Fibroblast of mammary gland (primary cell): ENCODE measurements at places on chromosomes 11 and 22.

DNA sequence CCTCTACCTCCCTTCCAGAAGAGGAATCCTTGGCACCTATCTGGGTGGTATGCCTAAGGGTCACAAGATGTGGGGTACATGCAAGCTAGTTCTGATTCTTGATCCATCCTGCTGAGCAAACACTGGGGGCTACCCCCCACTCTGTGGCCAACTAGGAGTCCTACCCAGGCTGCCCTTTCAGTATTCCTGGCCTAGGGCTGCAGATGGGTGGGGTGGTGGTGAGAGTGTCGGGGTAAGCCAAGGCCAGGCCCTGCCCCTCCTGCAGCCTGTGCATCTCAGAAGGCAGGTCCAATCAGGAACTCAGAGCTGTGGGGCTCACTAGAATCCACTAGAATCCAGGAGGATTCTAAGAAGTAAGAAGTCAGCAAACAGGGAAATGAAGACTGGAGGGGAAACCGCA lies 10.9 kb downstream of the SSH3 start:
- no peak for DNase-seq

GRCh38 chr11:20038412-20038811 lies 121.9 kb downstream of the DBX1 start:
- DNase-seq = no peak

- peak; percentile 30 for DNase-seq
These were observed 119.9 kb upstream of the TMEM45B start for GRCh38 chr11:129695571-129696308.

- DNase-seq = peak; percentile 5
These were observed 72.7 kb downstream of the RAB38 start for GRCh38 chr11:88102598-88102934.

GRCh38 chr11:71080239-71081097 lies 171.9 kb downstream of the SHANK2 start:
- peak; percentile 79 for DNase-seq

DNA sequence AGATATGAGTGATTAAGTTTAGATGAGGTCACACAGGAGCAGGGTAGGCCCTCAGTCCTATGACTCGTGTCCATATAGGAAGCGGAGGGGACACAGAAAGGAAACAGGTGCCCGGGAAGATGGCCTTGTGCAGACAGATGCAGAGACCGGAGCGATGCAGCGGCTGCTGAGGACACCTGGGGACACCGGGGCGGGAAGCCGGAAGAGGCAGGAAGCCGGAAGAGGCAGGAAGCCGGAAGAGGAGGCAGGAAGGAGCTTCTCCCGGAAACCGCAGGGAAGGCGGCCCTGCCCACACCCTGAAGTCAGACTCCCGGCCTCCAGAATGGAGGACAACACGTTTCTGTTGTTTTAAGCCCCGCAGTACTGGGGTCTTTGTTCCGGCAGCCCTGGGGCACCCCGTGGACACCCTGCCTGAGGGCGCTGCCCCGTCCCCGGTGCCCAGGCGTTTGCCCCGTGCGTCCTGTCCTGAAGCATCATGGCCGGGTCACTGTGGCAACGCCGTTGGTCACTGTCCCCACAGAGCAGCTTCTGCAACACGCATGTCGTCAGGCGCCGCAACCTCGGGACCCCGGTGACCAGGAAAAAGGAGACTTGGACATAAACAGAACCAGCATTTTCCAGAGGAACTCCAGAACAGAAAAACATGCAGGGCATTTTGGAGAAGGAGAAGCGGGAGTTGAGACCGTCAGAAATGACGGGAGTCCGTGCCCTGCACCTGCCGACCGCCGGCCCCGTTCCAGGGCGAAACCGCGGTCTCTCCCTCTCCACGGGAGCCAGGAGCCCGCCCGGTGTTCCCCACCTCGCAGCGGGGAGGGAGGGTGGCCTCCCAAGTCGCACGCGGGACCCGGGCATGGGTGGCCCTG lies 103.4 kb downstream of the BRD1 start:
- DNase-seq = no peak

- no peak for DNase-seq
These were observed 24.0 kb downstream of the KMT5B start for GRCh38 chr11:68189082-68189481.

DNA sequence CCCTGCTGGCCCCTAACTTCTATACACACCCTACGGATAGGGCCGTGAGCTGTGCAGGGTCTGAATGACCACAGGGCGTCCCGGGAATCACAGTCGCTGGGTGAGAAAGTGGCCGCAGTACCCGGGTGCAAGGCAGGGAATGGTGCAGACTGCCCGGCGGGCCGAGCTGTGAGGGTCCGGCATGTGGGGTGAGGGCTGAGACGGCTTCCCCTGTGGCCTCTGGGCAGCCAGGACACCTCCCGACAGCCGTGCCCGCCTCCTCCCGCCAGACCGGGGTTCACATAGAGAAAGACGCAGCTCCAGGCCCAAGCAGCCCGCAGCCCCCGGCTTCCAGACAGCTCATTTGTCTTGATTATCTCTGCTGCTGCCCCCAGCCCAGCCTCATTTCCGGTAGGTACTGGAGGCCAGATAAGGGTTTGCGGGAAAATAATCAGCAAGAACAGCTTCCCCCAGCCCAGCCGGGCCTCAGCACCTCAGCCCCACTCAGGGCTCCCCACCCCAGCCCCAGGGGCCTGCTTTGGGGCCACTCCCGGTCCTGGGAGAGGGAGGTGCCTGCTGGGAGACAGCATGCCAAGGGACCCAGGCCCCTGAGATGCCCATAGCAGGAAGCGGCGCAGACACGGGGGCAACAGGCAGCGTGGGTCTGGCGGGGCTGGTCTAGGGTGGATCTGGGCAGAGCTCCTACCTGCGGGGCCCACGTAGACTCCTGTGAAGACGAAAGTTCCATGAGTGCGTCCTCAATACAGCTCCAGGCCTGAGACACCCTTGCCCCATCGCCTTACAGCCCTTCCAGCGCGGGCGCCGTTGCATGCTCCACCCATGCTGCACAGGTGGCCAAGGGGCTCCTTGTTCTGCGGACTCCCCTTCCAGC lies 123.1 kb downstream of the BRD1 start:
- no peak for DNase-seq

DNA sequence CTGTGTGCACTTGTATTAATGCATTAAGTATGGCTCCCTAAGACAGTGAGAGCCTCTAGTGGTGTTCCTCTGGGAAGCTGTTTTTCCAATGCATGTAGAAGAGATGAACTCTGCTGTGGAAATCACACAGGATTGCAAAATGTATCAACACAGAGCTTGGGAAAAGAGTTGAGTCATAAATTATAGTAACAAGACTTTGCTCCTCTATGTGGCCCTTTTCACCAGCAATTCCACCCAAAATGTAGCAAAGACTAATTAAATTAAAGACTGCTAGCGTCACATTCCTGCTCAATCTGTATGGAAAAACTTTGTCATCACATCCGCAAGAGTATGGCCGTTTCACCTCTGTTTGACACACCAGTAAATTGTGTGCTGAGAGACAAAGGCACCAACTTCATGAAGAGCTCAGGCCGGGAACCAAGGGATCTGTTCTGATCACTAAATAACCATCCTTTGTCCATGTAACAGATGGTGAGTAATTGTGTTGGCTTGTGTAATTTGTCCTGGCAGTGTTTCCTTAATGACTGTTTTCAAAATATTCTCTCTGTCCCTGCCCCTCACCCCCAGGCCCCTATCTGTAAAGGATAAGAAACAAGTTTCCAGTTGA lies 209.2 kb upstream of the SORL1-AS1 start:
- DNase-seq = peak; percentile 94
